Posterior cingulate gyrus (tissue), 11 donors: ENCODE measurements at places on chromosomes 7 and 10.

DNA sequence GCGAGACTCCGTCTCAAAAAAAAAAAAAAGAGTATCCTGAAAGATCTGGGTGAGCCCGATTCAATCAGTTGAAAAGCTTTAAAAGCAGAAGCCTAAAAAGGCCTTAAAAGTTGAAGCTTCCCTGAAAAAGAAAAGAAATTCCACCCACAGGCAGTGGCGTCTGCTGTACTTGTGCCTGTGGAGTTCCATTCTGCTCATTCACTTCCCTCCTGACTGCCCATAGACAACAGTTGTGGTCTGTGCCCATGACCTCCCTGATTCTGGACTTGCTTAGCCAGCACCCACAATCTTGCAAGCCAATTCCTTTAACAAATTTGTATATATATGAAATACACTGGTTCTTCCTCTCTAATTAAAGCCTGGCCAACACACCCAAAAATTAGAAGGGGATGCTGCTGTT lies 141.7 kb downstream of the DLG5 start:
- DNase-seq = no peak

DNA sequence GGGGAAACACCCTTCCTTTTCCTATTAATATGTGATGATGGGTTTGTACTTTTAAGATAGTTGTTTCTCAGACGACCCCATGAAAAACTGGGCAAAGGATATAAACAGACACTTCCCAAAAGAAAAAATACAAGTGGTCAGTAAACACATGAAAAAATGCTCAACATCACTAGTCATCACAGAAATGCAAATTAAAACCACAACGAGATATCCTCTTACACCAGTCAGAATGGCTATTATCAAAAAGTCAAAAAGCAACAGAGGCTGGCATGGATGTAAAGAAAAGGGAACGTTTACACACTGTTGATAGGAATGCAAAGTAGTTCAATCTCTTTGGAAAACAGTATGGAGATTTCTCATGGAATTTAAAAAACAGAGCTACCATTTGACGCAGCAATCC lies 111.4 kb upstream of the ZEB1 start:
- DNase-seq = no peak

DNA sequence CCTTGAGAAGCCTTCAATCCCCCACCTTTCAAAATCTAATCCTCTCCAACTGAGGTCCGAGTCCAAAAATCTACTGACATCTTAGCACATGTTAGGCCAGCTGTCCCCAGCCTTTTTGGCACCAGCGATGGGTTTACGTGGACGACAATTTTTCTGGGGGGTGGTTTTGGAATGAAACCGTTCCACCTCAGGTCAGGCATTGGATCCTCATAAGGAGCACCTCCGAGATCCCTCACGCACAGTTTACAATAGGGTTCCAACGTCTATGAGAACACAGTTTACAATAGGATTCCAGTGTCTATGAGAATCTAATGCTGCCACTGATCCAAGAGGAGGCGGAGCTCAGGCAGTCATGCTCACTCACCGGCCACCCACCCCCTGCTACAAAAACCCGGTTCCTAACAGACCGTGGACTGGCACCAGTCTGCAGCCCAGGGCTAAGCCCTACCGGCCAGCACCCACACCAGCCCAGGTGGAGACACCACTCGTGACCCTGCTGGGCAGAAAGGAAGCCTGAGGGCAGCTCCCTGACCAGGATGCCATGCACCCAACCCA lies 107.6 kb downstream of the DIP2C start:
- no peak for DNase-seq

DNA sequence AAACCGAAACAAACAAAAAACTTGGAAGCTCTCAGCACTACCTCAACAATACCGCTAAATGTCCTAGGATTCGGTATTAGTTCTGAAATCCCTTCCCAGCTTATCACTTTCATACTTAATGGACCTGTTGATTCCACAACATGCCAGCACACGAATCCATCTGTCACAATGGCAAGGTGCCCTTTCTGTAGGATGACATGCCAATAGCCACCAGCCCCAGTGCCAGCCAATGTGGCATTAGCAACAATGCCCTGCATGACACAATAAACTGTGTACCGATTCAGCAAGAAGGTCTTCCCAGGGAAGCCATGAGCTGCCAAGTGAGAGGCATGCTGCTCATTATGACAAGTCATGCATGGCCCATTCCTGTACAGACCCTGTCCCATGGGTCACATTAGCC lies 35.6 kb upstream of the CHCHD3 start:
- DNase-seq = no peak

DNA sequence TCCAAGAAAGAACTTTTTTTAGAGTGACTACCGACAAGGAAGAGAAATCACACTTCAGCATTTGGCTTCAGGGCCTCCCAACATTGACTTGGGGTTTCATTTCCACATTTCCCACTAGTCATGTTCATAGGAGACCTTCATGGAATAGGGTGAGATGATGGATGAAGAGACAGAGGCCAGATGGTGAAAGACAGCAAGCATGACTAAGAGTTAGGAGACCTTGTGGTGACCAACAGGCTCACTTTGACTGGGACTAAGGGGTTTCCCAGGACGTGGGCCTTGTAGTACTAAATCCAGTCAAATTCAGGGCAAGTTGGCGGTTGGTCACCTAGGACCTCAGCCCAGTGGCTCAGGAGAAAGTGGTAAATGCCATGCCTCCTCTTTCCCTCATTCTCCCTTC lies 3.0 kb upstream of the GIMAP5 start:
- DNase-seq = no peak

- no peak for DNase-seq
Observed at GRCh38 chr7:154372011-154372601, 319.9 kb downstream of the DPP6 start.

GRCh38 chr10:117686606-117687005 lies 144.1 kb downstream of the EMX2 start:
- DNase-seq = no peak

- no peak for DNase-seq
Observed at GRCh38 chr7:130476297-130477150, 15.4 kb upstream of the MEST start.

GRCh38 chr10:85311613-85312337 lies 983.4 kb downstream of the CCSER2 start:
- DNase-seq = no peak

GRCh38 chr7:86814661-86815379 lies 171.1 kb downstream of the GRM3 start:
- no peak for DNase-seq

DNA sequence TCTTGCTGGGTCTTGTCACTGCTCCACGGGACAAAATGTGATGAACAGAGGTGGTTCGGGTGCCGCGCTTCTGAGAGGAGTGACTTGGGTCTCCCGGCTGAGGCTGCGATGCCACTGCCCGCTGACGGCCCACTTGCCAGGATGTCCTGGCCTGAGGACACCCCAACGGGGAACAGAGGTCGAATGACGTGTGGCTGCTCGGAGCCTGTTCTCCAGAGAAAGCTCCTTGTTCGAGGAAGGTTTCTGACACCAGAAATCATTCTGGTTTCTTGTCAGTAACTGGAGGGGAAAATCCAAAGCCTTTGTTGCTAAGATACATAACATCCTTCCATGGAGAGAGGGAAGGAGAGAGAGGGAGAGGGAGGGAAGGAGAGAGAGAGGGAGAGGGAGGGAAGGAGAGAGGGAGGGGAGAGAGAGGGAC lies 236.4 kb downstream of the WDR37 start:
- DNase-seq = peak; percentile 77

- DNase-seq = no peak
Observed at GRCh38 chr7:148050492-148051158, 539.9 kb upstream of the C7orf33 start.
